ENCODE measurements at places on chromosomes 3 and 15. TPM values are rescaled to one million over a fixed set of nuclear protein-coding genes. Genes with fewer than 3 reads are reported as not detected.

The STXBP5L gene
- total RNA-seq, result 18.6 TPM

The SLC9A9 gene
- total RNA-seq, result 7.3 TPM

The CX3CR1 gene
- 11.4 TPM for total RNA-seq

The CDCP1 gene
- total RNA-seq, result 0.62 TPM

The FBXO22 gene
- 23.2 TPM for total RNA-seq

The EFCC1 gene
- 0.94 TPM for total RNA-seq

The SCN11A gene
- 0.31 TPM for total RNA-seq

The PPP1R14D gene
- not detected for total RNA-seq

The CACNA2D2 gene
- total RNA-seq, result 2.2 TPM

The CGNL1 gene
- 5.3 TPM for total RNA-seq

The NTRK3 gene
- total RNA-seq, result 52.3 TPM

The CACNA2D3 gene
- total RNA-seq, result 11.2 TPM

The ATP13A5 gene
- total RNA-seq, result under 0.01 TPM

The AADACL2 gene
- not detected for total RNA-seq

The FOXB1 gene
- not detected for total RNA-seq

The P2RY14 gene
- 0.78 TPM for total RNA-seq

The RTP4 gene
- not detected for total RNA-seq

The NR1I2 gene
- 0.16 TPM for total RNA-seq

The RASA2 gene
- total RNA-seq, result 39.3 TPM

The GOLGA8Q gene
- total RNA-seq, result 0.62 TPM

The THAP10 gene
- total RNA-seq, result 4.4 TPM

The FBXO40 gene
- 0.31 TPM for total RNA-seq

The IL5RA gene
- 0.78 TPM for total RNA-seq

The TUSC7 gene
- not detected for total RNA-seq

The C3orf22 gene
- total RNA-seq, result not detected

The NR2E3 gene
- 0.16 TPM for total RNA-seq

The PP2D1 gene
- not detected for total RNA-seq

The UBXN7 gene
- 65.0 TPM for total RNA-seq

The STRIT1 gene
- not detected for total RNA-seq

The SH2D7 gene
- total RNA-seq, result not detected

The SUSD5 gene
- total RNA-seq, result 3.0 TPM

The ALPK3 gene
- 1.6 TPM for total RNA-seq

The SMAD6 gene
- total RNA-seq, result 1.9 TPM

Measured in occipital lobe (tissue), 3 donors.